ENCODE measurements at places on chromosomes 3 and 15. TPM values are rescaled to one million over a fixed set of nuclear protein-coding genes. Genes with fewer than 3 reads are reported as not detected.

Gene SLC28A1
- total RNA-seq: not detected

Gene GDPGP1
- total RNA-seq: 12.0 TPM

Gene CHDH
- 0.25 TPM for total RNA-seq

Gene CRYGS
- 10.0 TPM for total RNA-seq

Gene GPR149
- total RNA-seq: not detected

Gene EEFSEC
- 18.4 TPM for total RNA-seq

Gene ITIH1
- not detected for total RNA-seq

Gene NEK10
- 1.5 TPM for total RNA-seq

Gene PLA2G4E
- not detected for total RNA-seq

Gene GABRR3
- total RNA-seq: not detected

Gene LRRN1
- total RNA-seq: 6.9 TPM

Gene CD200R1
- total RNA-seq: 9.5 TPM

Gene NPAP1
- not detected for total RNA-seq

Gene TFDP2
- 44.3 TPM for total RNA-seq

Gene DISP2
- 0.31 TPM for total RNA-seq

Gene ZDHHC23
- total RNA-seq: 6.4 TPM

Gene ALS2CL
- total RNA-seq: 9.1 TPM

Gene UBXN7
- total RNA-seq: 77.0 TPM

Gene C3orf49
- total RNA-seq: not detected

Gene FAM81A
- total RNA-seq: 0.14 TPM
